Stimulated activated CD4-positive, alpha-beta T cell treated with anti-CD3 and anti-CD28 coated beads, Interleukin-15, amount 100 ng/mL, for 1 hour (primary cell): ENCODE measurements at places on chromosomes 5 and 9.

- DNase-seq = no peak
These were observed 55.9 kb downstream of the TMC1 start for GRCh38 chr9:72577212-72577753.

GRCh38 chr9:15158064-15158463, 149.0 kb downstream of the TTC39B start:
- DNase-seq = no peak

- DNase-seq = no peak
These were observed 159.5 kb upstream of the CHD1 start for GRCh38 chr5:99088309-99088708.

DNA sequence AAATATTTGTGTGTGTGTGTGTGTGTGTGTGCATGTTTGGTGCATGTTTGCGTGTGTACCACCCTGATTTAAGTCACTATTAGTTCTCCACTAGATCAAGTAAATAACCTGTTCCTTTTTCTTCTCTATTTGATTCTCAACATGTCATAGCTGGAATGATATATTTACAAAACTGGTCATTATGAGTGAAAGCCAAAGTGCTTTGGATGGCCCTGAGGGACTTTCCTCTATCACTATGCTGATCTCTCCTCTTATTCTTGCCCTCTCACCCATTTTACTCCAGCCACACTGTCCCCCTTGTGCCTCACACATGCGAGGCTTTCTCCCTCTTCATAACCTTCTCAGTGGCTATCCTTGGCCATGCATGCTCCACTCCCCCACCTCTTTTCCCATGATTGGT, 144.6 kb upstream of the NMUR2 start:
- no peak for DNase-seq

DNA sequence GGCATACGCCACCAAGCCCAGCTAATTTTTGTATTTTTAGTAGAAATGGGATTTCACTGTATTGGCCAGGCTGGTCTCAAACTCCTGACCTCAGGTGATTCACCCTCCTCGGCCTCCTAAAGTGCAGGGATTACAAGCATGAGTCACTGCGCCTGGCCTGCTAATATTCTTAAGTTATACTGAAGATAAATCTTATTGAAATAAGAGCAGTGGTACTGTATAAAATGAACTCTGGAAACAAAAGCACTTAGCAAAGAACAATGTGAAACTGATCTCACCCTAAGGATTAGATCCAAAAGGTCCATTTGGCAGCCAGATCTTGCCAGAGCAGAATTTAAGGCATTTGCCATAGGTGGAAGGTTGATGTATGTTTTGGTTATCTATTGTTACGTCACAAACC, 27.1 kb downstream of the CYSTM1 start:
- no peak for DNase-seq
